Adrenal gland (tissue), 19 donors: ENCODE measurements at places on chromosomes 16 and 17. TPM values are rescaled to one million over a fixed set of nuclear protein-coding genes. Genes with fewer than 3 reads are reported as not detected.

The HSF4 gene
- 700 TPM for polyA plus RNA-seq

The SRSF1 gene
- 276 TPM for polyA plus RNA-seq

The TP53TG3B gene
- polyA plus RNA-seq, result 0.07 TPM

The KCNAB3 gene
- 0.27 TPM for polyA plus RNA-seq

The VTN gene
- 184 TPM for polyA plus RNA-seq

The MT4 gene
- polyA plus RNA-seq, result not detected

The C16orf78 gene
- polyA plus RNA-seq, result not detected

The EVPLL gene
- not detected for polyA plus RNA-seq

The PRR29 gene
- 0.05 TPM for polyA plus RNA-seq

The PIK3R5 gene
- 18.8 TPM for polyA plus RNA-seq

The HSD11B2 gene
- 3.7 TPM for polyA plus RNA-seq

The IRX6 gene
- not detected for polyA plus RNA-seq

The CHST5 gene
- 0.61 TPM for polyA plus RNA-seq

The FAM171A2 gene
- 0.13 TPM for polyA plus RNA-seq

The PHB1 gene
- 66.4 TPM for polyA plus RNA-seq

The CD7 gene
- not detected for polyA plus RNA-seq

DNA sequence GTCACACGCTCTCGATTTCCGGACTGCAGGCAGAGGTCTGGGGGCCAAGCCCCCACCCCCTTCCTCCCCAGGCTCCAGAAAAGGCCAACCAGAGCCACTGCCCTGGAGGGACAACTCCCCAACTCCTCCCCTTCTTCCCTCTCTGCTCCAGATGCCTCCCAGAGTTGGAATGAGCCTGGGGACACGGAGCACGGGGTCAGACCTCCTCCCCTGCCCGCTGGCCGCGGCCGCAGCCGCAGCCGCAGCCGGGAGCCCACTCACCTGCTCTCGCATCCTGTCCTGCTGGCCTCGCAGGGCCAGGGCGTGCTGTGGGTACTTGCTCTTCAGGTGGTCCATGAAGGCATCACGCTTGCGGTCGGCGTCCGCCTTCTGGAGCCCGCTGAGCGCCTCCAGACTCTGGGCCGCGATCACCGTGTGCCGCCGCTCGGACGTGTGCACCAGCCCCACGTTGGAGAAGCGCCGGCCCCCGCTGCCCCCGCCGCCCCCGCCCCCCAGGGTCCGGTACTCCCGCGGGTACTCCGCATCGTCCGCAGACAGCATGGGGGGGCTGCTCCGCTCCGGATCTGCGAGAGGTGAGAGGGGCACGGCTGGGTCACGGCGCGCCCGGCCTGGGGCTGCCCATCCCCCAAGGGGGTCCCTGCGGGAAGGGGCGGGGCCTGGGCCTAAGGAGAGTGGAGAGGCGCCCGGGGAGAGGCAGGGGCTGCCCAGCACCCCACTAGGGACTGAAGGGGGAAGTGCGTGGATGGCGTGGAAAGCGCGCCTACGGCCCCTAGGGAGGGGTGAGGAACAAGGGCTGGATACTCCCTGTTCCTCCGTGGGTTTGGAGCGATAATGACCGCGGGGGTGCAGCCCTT, 27.3 kb downstream of the SRCIN1 start:
- no peak overlapping the region for H3K4me3 ChIP-seq
- no peaks in the 10 kb centered on the region for H3K36me3 ChIP-seq
- no peak for DNase-seq
- peaks cover 48% of the 10 kb centered on the region for H3K27me3 ChIP-seq

- H3K4me3 ChIP-seq, result no peak overlapping the region
- H3K27ac ChIP-seq, result no peak overlapping the region
- no peak for DNase-seq
- H3K36me3 ChIP-seq, result no peaks in the 10 kb centered on the region
- H3K4me1 ChIP-seq, result no peaks in the 10 kb centered on the region
Measured at GRCh38 chr17:32393904-32394303, 43.9 kb downstream of the ZNF207 start.

GRCh38 chr16:66569131-66569530, 2.9 kb downstream of the CMTM1 start:
- peak overlapping the region; percentile 4 for H3K27ac ChIP-seq
- no peaks in the 10 kb centered on the region for H3K4me1 ChIP-seq
- no peaks in the 10 kb centered on the region for H3K27me3 ChIP-seq

- H3K27ac ChIP-seq, result no peak overlapping the region
- H3K4me1 ChIP-seq, result no peaks in the 10 kb centered on the region
- no peak for DNase-seq
- no peak overlapping the region for H3K4me3 ChIP-seq
Measured at GRCh38 chr17:72598695-72599094, 477.9 kb downstream of the SOX9 start.

GRCh38 chr17:57366558-57367351, 110.4 kb downstream of the MSI2 start:
- H3K27me3 ChIP-seq, result no peaks in the 10 kb centered on the region
- DNase-seq, result no peak
- peak overlapping the region; percentile 42 for H3K27ac ChIP-seq
- H3K36me3 ChIP-seq, result no peaks in the 10 kb centered on the region
- no peak overlapping the region for H3K4me3 ChIP-seq
- H3K4me1 ChIP-seq, result peaks cover 58% of the 10 kb centered on the region

- no peak for DNase-seq
- H3K4me1 ChIP-seq, result no peaks in the 10 kb centered on the region
- H3K4me3 ChIP-seq, result no peak overlapping the region
- no peak overlapping the region for H3K27ac ChIP-seq
- H3K36me3 ChIP-seq, result no peaks in the 10 kb centered on the region
Measured at GRCh38 chr16:30136971-30137605, 14.1 kb upstream of the MAPK3 start.

GRCh38 chr16:66335704-66336329, 30.7 kb upstream of the CDH5 start:
- no peaks in the 10 kb centered on the region for H3K27me3 ChIP-seq
- H3K27ac ChIP-seq, result no peak overlapping the region
- no peaks in the 10 kb centered on the region for H3K36me3 ChIP-seq
- H3K4me1 ChIP-seq, result no peaks in the 10 kb centered on the region
- DNase-seq, result peak; percentile 22
- H3K4me3 ChIP-seq, result no peak overlapping the region

- H3K27me3 ChIP-seq, result no peaks in the 10 kb centered on the region
- no peak overlapping the region for H3K4me3 ChIP-seq
- no peak overlapping the region for H3K27ac ChIP-seq
- no peaks in the 10 kb centered on the region for H3K4me1 ChIP-seq
Measured at GRCh38 chr16:65445313-65446260, 323.7 kb upstream of the CDH11 start.

DNA sequence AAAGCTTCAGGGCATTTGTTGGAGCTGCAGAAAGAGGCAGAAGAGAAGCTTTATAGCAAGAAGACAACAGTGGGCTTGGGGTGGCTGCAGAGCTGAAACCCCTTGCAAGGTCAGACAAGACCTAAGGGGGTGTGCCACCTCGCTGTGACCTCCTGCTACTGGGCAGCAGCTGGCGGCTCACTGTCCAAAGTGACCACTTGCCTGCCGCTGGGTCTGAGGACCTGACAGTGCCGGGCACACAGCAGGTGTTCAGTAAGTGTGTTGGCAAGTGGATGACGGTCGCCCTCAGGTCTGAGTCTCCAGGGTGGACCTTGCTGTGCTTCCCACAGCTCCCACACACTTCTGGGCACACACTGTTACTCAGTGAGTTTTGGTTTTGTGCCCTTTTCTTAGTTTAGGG, 336.5 kb downstream of the C16orf95 start:
- no peaks in the 10 kb centered on the region for H3K4me1 ChIP-seq
- H3K36me3 ChIP-seq, result no peaks in the 10 kb centered on the region
- no peak overlapping the region for H3K27ac ChIP-seq
- no peak overlapping the region for H3K4me3 ChIP-seq

- H3K36me3 ChIP-seq, result no peaks in the 10 kb centered on the region
- peaks cover 8% of the 10 kb centered on the region for H3K27me3 ChIP-seq
- peaks cover 15% of the 10 kb centered on the region for H3K4me1 ChIP-seq
- no peak overlapping the region for H3K27ac ChIP-seq
- H3K4me3 ChIP-seq, result no peak overlapping the region
Measured at GRCh38 chr17:7136266-7136877, 21.8 kb upstream of the ASGR2 start.

- H3K36me3 ChIP-seq, result no peaks in the 10 kb centered on the region
- no peak overlapping the region for H3K27ac ChIP-seq
- no peak for DNase-seq
- no peak overlapping the region for H3K4me3 ChIP-seq
Measured at GRCh38 chr16:819336-820043, 19.0 kb upstream of the GNG13 start.

- DNase-seq, result no peak
- peaks cover 13% of the 10 kb centered on the region for H3K4me1 ChIP-seq
- H3K4me3 ChIP-seq, result no peak overlapping the region
- H3K36me3 ChIP-seq, result no peaks in the 10 kb centered on the region
- H3K27me3 ChIP-seq, result no peaks in the 10 kb centered on the region
- no peak overlapping the region for H3K27ac ChIP-seq
Measured at GRCh38 chr16:55565086-55565485, 1.4 kb upstream of the CAPNS2 start.

- no peaks in the 10 kb centered on the region for H3K27me3 ChIP-seq
- no peaks in the 10 kb centered on the region for H3K4me1 ChIP-seq
- DNase-seq, result no peak
- no peaks in the 10 kb centered on the region for H3K36me3 ChIP-seq
Measured at GRCh38 chr16:73713251-73713650, 583.4 kb upstream of the PSMD7 start.

- H3K4me3 ChIP-seq, result no peak overlapping the region
- H3K4me1 ChIP-seq, result no peaks in the 10 kb centered on the region
- no peak for DNase-seq
- no peak overlapping the region for H3K27ac ChIP-seq
- no peaks in the 10 kb centered on the region for H3K36me3 ChIP-seq
- no peaks in the 10 kb centered on the region for H3K27me3 ChIP-seq
Measured at GRCh38 chr16:49747654-49748053, 108.3 kb downstream of the ZNF423 start.

DNA sequence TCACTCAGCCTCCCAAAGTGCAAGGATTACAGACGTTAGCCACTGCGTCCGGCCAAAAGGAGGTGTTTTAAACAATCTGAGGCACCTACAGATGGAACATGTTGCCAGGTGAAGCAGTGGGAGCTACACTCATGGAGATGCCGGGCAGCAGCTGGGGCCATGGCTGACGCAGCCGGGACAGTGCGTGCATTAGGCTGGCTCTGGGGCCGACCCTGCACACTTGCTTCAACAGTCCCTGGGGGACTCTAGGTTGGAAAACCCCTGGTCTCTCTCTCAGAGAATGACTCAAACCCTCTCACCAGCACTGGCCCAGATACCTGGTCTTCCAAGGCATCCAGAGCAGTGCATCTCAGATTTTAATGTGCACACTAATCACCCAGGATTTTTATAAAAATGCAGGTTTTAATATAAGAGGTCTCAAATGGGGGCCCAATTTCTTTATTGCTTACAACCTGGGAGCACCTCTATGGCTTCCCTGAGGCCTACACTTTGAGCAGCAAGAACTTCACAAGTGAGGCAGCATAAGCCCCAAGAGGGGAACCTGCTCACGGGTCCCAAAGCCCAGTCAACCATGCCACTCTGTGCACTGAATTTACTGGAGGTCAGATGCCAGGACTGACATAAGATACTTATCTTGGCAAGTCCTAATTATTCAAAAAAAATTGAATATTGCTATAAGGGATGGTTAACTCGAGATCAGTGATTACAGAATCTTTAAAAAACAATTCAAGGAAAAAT, 70.8 kb upstream of the TRAP1 start:
- DNase-seq, result no peak
- H3K4me1 ChIP-seq, result no peaks in the 10 kb centered on the region
- no peaks in the 10 kb centered on the region for H3K27me3 ChIP-seq

DNA sequence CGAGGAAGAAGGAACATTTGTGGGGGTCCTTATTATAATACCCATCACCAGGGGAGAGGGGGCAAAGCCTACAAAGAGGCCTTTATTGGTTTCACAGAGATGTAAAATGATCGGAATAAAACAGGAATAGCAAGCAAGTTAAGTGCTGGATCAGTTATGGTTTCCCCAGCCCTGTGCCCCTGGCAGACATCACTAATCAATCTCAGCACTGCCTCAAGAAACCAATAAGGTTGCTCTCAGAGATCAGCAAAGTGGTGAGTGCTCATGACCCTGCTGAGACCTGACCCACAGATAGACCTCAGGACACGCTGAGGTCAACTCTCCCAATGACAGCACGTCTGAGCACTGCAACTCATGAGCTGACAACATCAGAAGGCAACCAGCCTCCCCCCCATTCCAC, 66.3 kb downstream of the ZNF423 start:
- no peaks in the 10 kb centered on the region for H3K4me1 ChIP-seq
- no peaks in the 10 kb centered on the region for H3K36me3 ChIP-seq
- H3K4me3 ChIP-seq, result no peak overlapping the region
- H3K27me3 ChIP-seq, result no peaks in the 10 kb centered on the region
- peak overlapping the region; percentile 6 for H3K27ac ChIP-seq
- no peak for DNase-seq

GRCh38 chr17:4261452-4261851, 2.3 kb downstream of the ANKFY1 start:
- no peak overlapping the region for H3K4me3 ChIP-seq
- no peaks in the 10 kb centered on the region for H3K27me3 ChIP-seq
- DNase-seq, result no peak
- no peaks in the 10 kb centered on the region for H3K36me3 ChIP-seq

GRCh38 chr17:29574732-29575510, 6.4 kb downstream of the TP53I13 start:
- H3K4me3 ChIP-seq, result no peak overlapping the region
- H3K27ac ChIP-seq, result no peak overlapping the region
- H3K27me3 ChIP-seq, result no peaks in the 10 kb centered on the region
- H3K36me3 ChIP-seq, result peaks cover 52% of the 10 kb centered on the region
- no peak for DNase-seq
- peaks cover 16% of the 10 kb centered on the region for H3K4me1 ChIP-seq

GRCh38 chr16:25084797-25085196, 26.7 kb upstream of the LCMT1 start:
- H3K36me3 ChIP-seq, result no peaks in the 10 kb centered on the region
- no peak overlapping the region for H3K27ac ChIP-seq
- no peak for DNase-seq
- H3K4me3 ChIP-seq, result no peak overlapping the region
- no peaks in the 10 kb centered on the region for H3K27me3 ChIP-seq

DNA sequence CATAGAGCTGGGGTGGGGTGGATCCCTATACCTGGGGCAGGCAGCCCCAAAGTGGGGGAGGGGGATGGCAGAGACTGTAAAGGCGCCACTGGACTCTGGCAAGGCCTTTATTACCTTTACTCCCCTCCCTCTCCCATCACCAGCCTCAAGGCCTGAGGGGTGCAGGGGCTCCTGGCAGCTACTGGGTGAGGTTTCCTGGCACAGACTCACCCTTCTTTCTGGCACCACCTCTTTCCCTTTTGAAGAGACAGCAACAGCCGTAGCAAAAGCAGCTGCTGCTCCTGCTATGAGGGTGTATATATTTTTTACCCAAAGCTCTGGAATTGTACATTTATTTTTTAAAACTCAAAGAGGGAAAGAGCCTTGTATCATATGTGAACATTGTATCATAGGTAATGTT, 17.6 kb downstream of the RAPGEFL1 start:
- DNase-seq, result no peak
- no peak overlapping the region for H3K4me3 ChIP-seq
- no peak overlapping the region for H3K27ac ChIP-seq
- H3K36me3 ChIP-seq, result no peaks in the 10 kb centered on the region

DNA sequence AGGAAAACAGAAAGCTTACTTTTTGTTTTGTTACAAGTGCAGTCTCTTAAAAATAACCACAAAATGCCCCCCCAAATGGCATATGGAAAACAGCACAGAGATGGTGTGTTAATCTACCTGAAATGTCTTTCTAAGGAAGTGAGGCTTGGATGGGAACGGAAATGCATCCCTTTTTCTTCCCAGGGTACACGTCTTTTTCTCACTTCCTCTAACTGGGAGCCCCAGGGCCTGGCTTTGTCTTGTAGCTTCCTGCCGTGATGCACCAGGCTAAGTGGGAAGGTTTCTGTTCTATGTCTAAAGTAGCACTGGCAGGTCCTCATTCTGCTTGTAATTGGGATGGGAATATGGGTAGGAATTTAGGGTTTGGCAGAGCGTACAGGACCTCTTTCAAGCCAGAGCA, 52.5 kb upstream of the CACNG3 start:
- no peak for DNase-seq
- no peaks in the 10 kb centered on the region for H3K27me3 ChIP-seq
- H3K36me3 ChIP-seq, result no peaks in the 10 kb centered on the region
- no peak overlapping the region for H3K4me3 ChIP-seq
